Activated T-helper 17 cell treated with anti-CD3 and anti-CD28 coated beads, Interleukin-2, amount 50 U/mL, for 72 hours (primary cell): ENCODE measurements at places on chromosomes 2 and 18. TPM values are rescaled to one million over a fixed set of nuclear protein-coding genes. Genes with fewer than 3 reads are reported as not detected.

The DSC2 gene
- total RNA-seq, result not detected

The MALL gene
- total RNA-seq, result 0.13 TPM

The TMEM247 gene
- total RNA-seq, result not detected

- no peak for ATAC-seq
Observed at GRCh38 chr2:102049756-102050443, 58.1 kb downstream of the IL1R2 start.

- no peak for ATAC-seq
Observed at GRCh38 chr2:2046497-2046896, 284.6 kb downstream of the MYT1L start.
